ENCODE measurements at places on chromosomes 11 and 22.

DNA sequence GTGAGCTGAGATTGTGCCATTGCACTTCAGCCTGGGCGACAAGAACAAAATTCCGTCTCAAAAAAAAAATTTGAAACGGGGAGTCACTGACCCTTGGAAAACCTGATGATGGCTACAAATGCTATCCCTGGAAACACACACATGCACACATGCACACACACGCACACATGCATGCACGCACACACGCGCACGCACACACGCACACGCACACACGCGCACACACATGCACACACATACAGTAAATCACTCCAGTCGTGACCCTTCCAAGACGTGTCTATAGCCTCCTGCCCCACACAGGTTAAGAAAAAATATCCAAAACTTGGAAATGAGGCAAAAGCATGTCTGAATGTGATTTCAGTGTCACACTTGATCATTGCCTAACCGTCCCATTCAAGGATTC lies 6.7 kb upstream of the CPT1A start:
- no peak for DNase-seq

DNA sequence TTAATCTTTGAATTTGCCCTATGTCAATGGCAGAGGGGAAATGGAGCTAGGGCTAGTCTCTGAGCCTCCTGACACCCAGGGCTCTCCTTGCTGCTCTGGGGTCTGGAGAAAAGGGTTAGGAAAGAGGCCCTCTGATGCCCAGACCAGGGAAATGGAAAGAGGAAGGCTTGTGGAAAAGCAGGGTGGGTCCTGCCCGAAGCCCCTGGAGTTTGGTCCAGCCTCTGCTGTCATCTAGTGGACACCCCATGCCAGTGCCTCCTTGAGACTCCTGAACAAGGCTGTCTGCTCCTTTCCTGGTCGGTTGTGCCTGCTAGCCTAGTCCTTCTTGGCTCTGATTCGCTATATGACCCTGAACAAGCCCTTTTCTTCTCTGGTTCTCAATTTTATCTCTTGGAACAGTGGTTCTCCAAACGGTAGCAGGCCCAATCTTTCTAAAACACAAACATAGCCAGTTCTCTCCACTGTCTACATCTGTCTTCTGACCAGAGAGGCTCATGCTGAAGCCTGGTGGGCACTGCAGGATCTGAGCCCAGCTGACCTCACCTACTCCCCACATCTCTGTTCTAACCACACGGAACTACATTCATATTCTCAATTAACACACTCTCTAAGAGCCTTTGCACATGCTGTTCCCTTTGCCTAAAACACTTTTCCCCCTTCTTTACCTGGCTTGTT lies 8.8 kb upstream of the PLA2G3 start:
- DNase-seq, result no peak

DNA sequence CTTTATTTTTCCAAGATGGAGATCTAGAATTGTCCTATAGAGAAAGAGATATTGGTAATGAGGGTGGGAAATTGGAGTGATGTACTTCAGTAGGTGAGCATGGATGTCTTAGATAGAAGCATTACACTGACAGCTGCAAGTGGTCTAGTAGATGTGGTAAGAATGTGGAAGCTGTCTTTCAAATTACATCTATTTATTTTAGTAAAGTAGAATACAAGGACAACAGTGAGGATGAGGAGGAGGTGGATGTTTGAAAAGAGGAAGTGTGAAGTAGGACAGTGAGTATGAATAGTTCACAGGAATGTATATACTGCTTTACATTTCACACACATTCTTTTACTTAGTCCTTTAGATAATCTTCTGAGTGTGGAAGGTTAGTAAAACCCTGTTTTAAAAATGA lies 64.2 kb downstream of the HIPK3 start:
- DNase-seq, result no peak

- DNase-seq, result no peak
These were observed 742 bp upstream of the CASP4 start for GRCh38 chr11:104968856-104969776.

DNA sequence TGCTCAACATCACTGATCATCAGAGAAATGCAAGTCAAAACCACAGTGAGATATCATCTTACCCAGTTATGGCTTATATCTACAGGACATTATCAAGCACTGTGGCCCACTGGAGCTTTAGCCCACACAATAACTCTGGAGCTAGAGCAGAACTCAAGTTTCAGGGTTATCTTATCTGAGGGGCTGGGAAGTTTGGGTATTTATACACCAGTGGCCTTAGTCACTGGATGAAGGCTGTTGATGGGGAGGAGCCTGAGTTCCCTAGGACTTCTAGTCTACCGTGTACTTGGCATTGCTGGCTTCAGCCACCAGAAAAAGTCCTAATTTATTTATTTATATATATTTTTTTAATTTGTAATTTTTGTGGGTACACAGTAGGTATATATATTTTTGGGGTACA lies 19.3 kb downstream of the HSD17B12 start:
- DNase-seq, result no peak

DNA sequence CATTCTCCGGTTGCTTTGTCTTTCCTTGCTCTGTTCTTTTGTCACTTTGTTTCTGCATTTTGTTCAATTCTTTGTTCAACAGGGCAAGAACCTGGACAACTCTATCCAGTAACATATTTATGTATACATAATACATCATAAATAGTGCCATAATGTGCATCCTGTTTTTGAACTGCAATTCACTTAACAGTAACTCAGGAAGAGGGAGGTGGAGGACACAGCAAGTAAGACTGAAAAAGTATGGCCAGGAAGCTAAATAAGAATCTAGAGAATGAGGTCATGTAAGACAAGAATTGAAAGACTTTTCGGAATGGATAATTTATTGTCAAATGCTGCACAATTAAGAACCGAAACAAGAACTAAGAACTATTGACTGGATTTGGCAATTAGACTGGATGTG lies 29.2 kb upstream of the CHORDC1 start:
- no peak for DNase-seq

DNA sequence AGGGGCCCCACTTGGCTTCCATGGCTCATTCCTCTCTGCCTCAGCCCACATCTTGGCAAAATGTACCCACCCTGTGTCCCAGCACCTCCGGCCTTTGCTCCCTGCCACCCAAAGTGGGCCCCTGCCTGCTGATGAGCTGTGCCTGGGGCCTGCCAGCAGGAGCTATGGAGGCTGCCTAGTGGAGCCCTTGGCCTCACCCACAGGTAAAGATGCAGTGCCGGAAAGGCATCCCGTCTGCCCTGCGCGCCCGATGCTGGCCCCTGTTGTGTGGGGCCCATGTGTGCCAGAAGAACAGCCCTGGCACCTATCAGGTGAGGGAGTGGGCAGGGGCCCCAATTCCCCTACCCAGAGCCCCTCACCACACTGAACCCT lies 1.3 kb downstream of the TBC1D10C start:
- no peak for DNase-seq

- DNase-seq, result peak; percentile 43
These were observed 55.6 kb downstream of the P4HA3 start for GRCh38 chr11:74255741-74256375.
